NCI-H1105 (cell line): ENCODE measurements at places on chromosomes 7 and 10.

DNA sequence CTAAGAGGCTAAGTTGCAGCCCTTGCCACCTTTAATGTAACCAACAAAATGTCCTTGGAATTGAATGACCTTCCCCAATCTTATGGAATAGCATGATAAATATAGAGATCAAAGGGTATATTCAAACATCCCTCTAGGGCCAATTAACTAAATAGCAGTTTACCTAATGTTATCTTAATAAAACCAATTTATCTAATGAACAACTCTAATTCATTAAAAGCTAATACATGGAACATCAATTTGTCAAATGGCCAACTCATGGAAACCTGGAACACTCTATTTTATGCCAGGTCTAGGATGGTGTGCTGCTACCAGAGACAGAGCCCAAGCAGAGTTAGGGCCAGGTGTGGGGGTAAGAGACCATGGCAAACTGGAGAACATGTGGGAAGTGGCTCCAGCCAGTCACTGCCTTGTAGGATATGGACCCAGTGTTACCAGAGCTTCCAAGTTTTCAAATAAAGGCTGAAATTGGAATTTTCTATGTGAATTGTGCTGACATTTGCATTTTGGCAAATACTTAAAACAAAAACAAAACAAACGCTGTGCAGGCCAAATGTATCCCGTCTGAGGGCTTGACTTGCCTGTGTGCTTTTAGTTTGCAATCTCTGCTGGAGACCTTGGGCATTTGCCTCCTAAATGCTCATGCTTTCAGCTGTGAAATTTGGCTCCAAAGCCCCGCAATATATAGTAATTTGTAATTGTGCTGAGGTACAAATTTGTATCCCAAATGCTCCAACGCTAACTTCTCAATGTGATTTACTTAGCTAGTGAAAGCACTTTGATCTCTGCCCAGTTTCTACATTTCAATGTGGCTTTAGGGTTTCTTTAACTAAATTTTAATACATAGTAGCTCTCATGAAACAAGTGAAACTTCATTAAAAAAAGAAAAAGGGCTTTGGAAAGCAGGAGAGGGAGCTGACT, 55.1 kb downstream of the CPED1 start:
- no peak for DNase-seq

GRCh38 chr10:56316603-56317002, 44.5 kb downstream of the ZWINT start:
- no peak for DNase-seq

GRCh38 chr7:142811154-142811737, 40.5 kb downstream of the PRSS2 start:
- DNase-seq, result peak; percentile 53

DNA sequence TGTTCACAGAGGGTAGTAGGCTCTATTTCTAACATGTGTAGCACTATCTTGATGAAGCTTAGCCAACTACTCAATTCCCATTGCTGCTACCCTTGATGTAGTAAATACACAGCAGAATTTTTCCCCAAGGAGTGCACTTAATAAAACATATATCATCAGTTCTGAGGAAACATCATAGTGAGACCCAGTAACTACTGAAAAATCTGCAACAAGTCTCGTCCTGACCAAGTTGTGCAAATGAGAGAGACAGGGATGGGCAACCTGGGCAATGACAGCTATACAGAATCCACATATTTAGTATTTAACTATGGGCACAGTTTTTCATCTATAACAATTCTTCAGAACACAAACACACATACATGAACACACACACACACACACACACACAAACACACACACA, 1073.8 kb upstream of the SORCS1 start:
- DNase-seq, result no peak

GRCh38 chr7:27235387-27236311, 7.0 kb upstream of the EVX1 start:
- DNase-seq, result peak; percentile 22

GRCh38 chr10:64286533-64286932, 765.3 kb downstream of the REEP3 start:
- DNase-seq, result no peak

GRCh38 chr10:124366343-124366742, 52.4 kb downstream of the OAT start:
- DNase-seq, result no peak

- no peak for DNase-seq
These were observed 2.5 kb downstream of the MTPN start for GRCh38 chr7:135974667-135975066.

GRCh38 chr10:133128126-133129070, 31.6 kb upstream of the KNDC1 start:
- DNase-seq, result no peak

DNA sequence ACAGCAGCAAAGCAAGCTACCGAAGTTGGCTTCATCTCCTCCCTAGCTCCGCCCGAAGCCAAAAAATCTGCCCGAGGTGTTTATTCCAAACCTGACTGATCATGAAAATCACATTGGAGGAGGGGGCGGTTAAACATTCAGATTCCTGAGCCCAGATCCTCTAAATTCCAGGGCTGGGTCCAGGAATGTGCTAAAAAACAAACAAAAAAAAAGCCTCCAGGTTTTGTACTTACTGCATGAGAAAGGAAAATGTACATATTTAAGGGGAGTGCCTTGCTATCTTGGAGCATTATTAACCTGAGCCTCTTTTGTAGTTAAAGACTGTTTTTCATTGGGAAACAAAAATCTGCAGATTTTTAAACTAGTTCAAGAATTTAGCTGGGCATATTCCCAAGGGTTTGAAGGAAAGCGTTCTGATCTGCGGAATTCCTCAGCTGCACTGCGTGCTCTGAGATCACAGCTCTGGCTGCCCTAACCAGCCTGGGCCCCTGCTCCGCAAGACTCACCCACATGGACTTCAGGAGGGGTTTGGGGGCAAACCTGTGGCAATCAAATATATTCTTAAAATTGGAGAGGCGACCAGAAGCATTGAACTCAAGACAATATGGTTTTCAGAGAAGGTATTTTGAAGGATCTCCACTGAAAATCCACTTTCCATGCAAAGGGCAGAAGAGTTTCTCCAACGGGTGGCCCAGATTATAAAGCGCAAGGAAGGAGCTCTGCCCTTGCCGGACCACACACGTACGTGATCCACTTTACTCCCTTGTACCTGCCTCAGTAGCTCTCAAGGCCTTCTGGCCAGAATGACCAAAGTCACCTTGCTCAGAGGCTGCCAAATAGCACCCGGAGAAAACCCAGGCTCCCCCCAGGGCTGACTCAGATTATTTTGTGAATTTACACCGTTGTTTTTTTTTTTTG, 10.0 kb upstream of the TNS3 start:
- no peak for DNase-seq

DNA sequence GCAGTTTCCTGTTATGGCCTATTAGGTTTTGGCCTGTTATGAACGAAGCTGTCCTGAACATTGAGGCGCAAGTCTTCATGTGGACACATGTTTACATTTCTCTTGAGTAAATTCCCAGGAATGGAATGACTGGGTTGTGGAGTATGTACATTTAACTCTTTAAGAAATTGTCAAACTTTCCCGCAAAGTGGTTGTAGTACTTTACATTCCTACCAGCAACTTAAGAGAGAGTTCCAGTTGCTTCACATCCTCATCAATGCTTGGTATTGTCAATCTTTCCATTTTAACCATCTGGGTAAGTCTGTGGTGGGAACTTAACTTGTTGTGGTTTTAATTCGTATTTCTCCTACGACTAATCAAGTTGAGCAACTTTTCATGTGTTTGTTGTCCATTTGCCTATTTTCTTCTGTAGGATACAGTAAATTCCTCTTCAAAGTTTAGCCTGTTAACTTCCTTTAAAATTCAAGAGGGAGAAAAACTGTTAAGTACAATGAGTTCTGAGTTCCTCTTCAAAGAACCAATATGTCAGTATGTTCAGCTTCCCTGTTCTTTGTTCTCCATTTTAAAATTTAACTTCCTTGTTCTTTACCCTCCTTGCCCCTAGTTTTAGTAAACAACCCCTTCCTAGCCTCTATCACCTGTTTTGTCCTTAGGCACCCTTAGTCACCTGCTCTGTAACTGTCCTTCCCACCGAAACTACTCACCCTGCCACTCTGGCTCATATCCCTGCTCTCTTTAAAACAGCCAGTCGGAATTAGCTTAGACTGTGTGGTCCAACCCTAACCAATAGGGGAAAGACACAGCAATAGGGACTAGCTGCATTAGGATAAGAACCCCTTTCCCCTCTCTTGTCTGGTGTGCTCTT, 74.0 kb downstream of the FAM241B start:
- no peak for DNase-seq
